ENCODE measurements at places on chromosomes 5 and 9. TPM values are rescaled to one million over a fixed set of nuclear protein-coding genes. Genes with fewer than 3 reads are reported as not detected.
A peak's percentile ranks its signal among the peaks of the same experiment; 100 is the strongest.

Gene RLN2
- 3.7 TPM for total RNA-seq

GRCh38 chr5:93723005-93723404 is 18.4 kb downstream of the POU5F2 start:
- H3K27ac ChIP-seq = no peak overlapping the region
- DNase-seq = no peak
- peaks cover 34% of the 10 kb centered on the region for H3K4me1 ChIP-seq
- no peaks in the 10 kb centered on the region for H3K27me3 ChIP-seq
- H3K36me3 ChIP-seq = no peaks in the 10 kb centered on the region

- H3K4me3 ChIP-seq = no peak overlapping the region
- no peaks in the 10 kb centered on the region for H3K4me1 ChIP-seq
- H3K27ac ChIP-seq = no peak overlapping the region
- no peak for DNase-seq
Measured at GRCh38 chr5:54390015-54390414, 65.5 kb upstream of the HSPB3 start.

DNA sequence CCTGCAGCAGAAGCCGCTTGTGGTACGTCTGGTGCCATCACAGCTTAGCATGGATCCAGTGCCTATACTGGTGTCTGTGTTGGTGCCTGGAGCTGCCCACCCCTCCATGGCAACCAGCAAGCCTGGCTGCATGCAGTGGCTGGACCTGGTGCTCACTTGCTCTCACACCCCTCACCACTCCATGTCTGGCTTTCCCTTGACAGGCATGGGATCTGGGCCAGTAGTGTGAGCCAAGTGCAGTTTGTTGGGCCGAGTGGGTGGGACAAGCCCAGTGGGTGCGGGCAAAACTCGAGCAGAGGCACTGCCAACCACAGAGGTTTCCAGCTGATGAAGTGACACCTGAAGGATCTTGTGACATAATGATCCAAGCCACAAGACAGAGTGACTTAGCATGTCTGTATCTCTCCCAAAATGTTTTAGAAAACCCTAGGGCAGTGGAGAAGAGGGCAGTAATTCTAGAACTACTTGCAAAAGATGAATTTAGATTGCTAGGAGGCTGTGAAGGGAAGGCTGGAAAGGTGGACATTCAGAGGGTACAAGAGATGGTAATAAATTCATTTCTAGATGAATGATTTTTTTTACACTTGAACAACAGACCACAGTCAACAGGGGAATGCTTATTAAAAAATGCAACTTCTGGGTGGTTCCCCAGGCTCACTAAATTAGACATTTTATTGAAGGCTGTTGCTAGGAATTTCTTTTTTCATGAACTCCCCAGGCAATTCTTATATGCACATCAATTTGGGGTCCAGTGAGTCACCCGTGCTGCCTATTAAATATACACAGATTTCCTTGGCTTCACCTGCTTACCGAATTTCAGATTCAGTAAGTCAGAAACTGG is 660.3 kb downstream of the TLR4 start:
- no peaks in the 10 kb centered on the region for H3K4me1 ChIP-seq
- no peak overlapping the region for H3K4me3 ChIP-seq
- DNase-seq = no peak
- no peak overlapping the region for H3K27ac ChIP-seq
- H3K27me3 ChIP-seq = no peaks in the 10 kb centered on the region
- no peaks in the 10 kb centered on the region for H3K36me3 ChIP-seq

Gene SNAPC4
- 13.7 TPM for total RNA-seq

DNA sequence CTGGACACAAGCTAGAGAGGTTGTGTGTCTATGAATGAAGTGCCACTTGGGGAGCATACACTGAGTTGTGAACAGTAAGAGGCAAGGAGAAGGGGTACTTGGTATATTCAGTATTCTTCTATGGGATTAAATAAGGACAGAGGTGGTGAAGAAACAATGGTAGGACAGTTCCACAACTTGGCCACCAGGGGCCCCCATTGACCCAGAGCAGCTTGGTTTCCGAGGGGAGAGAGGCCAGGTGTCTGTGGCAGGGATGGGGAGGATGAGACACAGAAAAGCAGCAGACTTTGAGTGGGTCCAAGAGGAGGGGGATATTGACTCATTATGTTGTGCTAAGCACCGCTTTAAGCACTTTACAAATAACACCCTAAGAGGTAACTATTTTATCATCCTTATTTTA is 220.6 kb downstream of the MELK start:
- peaks cover 5% of the 10 kb centered on the region for H3K36me3 ChIP-seq
- no peak for DNase-seq
- no peak overlapping the region for H3K4me3 ChIP-seq
- peaks cover 20% of the 10 kb centered on the region for H3K27me3 ChIP-seq

Gene FAM78A
- total RNA-seq = 80.9 TPM

- DNase-seq = no peak
- peaks cover 2% of the 10 kb centered on the region for H3K36me3 ChIP-seq
- H3K27ac ChIP-seq = no peak overlapping the region
- H3K4me3 ChIP-seq = no peak overlapping the region
- no peaks in the 10 kb centered on the region for H3K27me3 ChIP-seq
Measured at GRCh38 chr5:152900332-152900731, 495.3 kb upstream of the NMUR2 start.

Gene ZBTB26
- total RNA-seq = 9.1 TPM

Gene TMEFF1
- not detected for total RNA-seq

GRCh38 chr5:52757527-52757926 is 30.2 kb upstream of the ITGA1 start:
- no peaks in the 10 kb centered on the region for H3K4me1 ChIP-seq
- DNase-seq = no peak
- H3K27ac ChIP-seq = no peak overlapping the region
- no peaks in the 10 kb centered on the region for H3K27me3 ChIP-seq
- H3K4me3 ChIP-seq = no peak overlapping the region

Gene KDM4C
- 83.6 TPM for total RNA-seq

DNA sequence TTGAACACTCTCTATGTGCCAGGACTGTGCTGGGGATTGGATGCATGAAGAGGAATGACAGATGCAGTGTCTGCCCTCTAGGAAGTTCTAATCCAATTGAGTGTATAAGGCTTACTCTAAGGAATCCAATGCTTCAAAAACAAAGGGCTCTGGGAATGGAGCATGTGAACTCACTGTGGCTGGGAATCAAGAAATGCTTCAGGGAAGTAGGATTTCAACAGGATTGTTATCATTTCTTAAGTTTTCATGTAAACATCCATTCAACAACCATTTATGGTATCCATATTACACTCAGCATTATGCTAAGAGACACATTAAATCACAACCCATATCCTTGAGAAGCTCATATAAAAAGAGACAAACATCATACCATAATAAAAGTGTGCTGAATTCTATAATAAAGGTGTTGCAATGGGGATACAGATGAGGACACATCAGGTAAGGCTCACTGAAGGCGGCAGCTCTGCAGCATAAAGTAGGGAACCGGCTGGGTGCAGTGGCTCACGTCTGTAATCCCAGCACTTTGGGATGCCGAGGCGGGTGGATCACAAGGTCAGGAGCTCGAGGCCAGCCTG is 11.3 kb downstream of the SIL1 start:
- H3K27ac ChIP-seq = no peak overlapping the region
- H3K36me3 ChIP-seq = peaks cover 22% of the 10 kb centered on the region
- no peak overlapping the region for H3K4me3 ChIP-seq
- H3K27me3 ChIP-seq = no peaks in the 10 kb centered on the region
- DNase-seq = no peak

DNA sequence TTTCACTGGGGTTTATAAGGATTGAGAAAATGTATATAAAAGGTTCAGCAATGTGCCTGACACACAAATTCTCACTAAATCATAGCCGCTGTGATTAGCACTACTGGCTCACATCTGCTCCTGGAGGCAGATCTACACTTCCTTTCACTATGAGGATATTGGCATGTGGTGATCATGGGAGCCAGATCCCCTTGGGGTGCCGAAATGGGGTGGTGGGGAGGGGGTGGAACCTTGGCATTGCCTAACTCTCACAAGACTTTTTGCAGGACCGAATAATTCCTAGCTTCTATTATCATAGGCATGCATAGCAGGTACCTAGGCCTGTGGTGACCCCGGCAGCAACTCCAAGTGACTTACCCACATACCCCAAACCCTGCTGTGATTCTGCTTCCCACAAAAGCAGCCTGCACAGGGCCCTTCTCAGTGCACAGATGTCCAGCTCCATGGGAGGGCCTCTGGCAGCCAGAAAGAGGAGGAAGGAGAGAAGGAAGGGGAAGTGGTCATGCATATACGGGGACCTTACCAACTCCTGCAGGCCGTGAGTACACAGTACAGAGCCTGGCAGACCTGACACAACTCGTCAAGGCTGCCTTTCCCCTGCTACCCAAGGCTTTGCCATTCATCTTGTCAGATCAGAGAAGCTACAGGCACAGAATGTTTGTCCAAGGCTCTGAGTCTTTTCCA is 61.3 kb upstream of the IQGAP2 start:
- H3K4me1 ChIP-seq = peaks cover 25% of the 10 kb centered on the region
- H3K4me3 ChIP-seq = no peak overlapping the region
- H3K27ac ChIP-seq = no peak overlapping the region
- H3K36me3 ChIP-seq = no peaks in the 10 kb centered on the region
- DNase-seq = no peak

- H3K36me3 ChIP-seq = no peaks in the 10 kb centered on the region
- H3K4me1 ChIP-seq = peaks cover 12% of the 10 kb centered on the region
- H3K27me3 ChIP-seq = no peaks in the 10 kb centered on the region
- DNase-seq = peak; percentile 19
Measured at GRCh38 chr5:111511831-111512374, 432 bp downstream of the STARD4 start.

GRCh38 chr9:10062629-10063395 is 550.0 kb downstream of the PTPRD start:
- H3K4me1 ChIP-seq = no peaks in the 10 kb centered on the region
- H3K36me3 ChIP-seq = no peaks in the 10 kb centered on the region
- H3K27me3 ChIP-seq = no peaks in the 10 kb centered on the region
- no peak overlapping the region for H3K27ac ChIP-seq

Data from naive thymus-derived CD8-positive, alpha-beta T cell (primary cell).